Stimulated activated CD4-positive, alpha-beta T cell treated with anti-CD3 and anti-CD28 coated beads, Interleukin-1b, Interleukin-23, amount 100 ng/mL, for 1 hour (primary cell): ENCODE measurements at places on chromosomes 7 and 10.

GRCh38 chr7:29122081-29122480, 24.3 kb downstream of the CPVL start:
- no peak for DNase-seq

- no peak for DNase-seq
Observed at GRCh38 chr7:135843214-135843613, 94.6 kb upstream of the FAM180A start.

DNA sequence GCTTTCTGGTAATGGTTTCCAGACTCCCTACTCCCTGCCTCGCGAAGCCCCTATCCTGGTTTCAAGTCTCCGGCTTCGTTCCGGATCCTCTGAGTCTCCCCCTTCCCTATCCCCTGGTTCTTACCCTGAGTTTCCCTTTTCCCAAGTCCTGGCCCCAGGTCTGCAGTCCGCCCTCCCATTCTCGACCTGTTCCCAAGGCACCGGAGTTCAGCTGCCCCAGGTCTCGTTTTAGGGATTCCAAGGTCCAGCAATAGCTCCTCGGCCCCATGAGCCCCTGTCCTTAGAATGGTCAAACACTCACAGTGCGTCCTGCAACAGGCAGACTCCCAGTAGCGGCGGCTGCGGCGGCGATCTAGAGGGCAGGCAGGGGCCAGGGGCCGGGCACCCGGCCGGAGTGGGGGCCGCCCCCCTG, 274 bp downstream of the PITX3 start:
- no peak for DNase-seq

GRCh38 chr7:146235195-146235594, 118.6 kb downstream of the CNTNAP2 start:
- no peak for DNase-seq

DNA sequence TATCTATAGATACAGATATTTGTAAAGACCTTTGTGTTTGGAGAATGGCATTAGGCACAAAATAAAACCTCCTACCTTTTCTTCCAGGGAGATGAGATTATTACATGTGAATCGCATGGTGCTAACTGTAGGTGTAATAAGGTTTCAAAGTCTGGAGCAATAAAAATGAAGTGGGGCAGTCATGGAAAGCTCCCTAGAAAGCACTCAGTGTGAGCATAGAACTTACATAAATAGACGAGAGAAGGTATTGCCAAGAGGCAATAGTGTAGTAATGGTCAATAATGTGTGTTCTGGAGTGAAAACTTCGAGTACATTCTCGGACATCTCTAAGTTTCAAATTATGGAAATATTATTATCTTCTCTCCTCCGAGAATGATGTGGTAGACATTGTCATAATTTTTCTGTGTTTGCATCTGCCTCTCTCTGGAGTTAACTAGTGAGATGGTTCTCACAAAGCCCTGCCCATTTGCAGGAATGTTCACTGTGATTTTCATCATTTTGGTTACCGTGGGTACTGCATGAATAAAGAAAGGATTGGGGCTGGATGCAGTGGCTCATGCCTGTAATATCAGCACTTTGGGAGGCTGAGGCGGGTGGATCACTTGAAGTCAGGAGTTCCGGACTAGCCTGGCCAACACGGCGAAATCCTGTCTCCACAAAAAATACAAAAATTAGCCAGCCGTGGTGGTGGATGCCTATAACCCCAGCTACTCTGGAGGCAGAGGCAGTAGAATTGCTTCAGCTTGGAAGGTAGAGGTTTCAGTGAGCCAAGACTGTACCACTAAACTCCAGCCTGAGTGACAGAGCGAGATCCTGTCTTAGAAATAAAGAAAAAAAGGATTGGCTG, 10.6 kb downstream of the VIM start:
- no peak for DNase-seq

- DNase-seq: no peak
Observed at GRCh38 chr10:34740321-34740720, 74.8 kb downstream of the PARD3 start.

DNA sequence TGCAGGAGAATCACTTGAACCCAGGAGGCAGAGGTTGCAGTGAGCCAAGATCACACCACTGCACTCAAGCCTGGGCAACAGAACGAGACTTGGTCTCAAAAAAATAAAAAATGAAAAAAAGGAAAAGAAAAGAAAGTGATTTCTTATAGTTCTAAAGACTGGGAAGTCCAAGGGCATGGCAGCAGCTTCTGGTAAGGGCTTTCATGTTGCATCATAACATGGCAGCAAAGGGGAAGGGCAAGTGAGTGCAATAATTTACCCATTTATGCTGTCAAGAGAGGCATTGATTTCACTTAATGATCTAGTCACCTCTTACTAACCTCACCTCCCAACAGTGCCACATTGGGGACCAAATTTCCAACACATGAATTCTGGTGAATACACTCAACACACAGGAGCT, 8.8 kb upstream of the KLRG2 start:
- DNase-seq: no peak
